ENCODE measurements at places on chromosomes 16 and 17.

DNA sequence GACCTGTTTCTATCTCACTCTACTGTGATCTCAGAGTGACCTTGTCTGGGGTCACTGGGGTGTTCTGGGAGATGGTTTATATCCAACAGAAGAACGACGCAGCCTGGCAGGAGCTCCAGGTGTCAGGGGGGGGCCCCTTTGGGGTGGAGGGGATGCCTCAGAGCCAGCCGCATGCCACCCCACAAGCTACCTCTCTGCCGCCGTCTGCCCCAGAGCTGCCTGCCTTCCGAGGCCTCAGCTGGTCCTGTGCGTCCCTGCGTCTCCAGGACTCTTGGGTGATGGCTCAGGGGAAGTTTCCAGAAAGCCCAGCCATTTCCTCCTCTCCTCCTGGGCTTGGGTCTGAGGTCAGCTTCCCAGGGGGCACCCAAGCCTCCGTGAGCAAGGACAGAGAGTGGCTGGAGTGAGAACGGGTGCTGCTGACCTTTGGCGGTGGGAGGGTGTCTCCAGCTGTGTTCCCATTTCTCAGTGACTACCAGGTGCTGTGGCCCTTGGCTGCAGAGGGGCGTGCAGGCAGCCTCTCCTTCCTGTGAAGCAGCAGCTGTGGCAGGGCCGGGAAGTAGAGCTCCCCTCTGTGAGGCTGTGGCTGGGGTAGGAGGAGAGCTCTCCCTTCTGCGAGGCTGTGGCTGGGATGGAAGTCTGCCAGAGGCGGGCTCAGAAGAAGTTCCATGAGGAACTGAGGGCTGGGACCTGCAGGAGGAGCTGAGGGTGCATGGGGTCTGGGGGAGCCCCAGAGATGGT lies 19.8 kb downstream of the JPH3 start:
- no peak for DNase-seq

- no peak for DNase-seq
Measured at GRCh38 chr16:60907645-60908044, 1128.6 kb downstream of the CDH8 start.

GRCh38 chr16:2913603-2914002 lies 1.9 kb downstream of the FLYWCH1 start:
- DNase-seq: peak; percentile 19

GRCh38 chr16:30786936-30787612 lies at the start of gene ZNF629:
TSS of gene ZNF629 (minus strand) at chr16:30787205. CDS start at chr16:30784482, 2,723 bp downstream.
- DNase-seq: peak; percentile 46

- no peak for DNase-seq
Measured at GRCh38 chr16:49462362-49462988, 88.9 kb downstream of the C16orf78 start.

- no peak for DNase-seq
Measured at GRCh38 chr16:20314575-20314974, 12.7 kb downstream of the GP2 start.

GRCh38 chr17:7340179-7340578 lies 3.9 kb downstream of the ACAP1 start:
- no peak for DNase-seq
